ENCODE measurements at places on chromosomes 5 and 9.
A peak's percentile ranks its signal among the peaks of the same experiment; 100 is the strongest.

- DNase-seq = no peak
Observed at GRCh38 chr9:83312537-83312936, 225.7 kb downstream of the FRMD3 start.

GRCh38 chr5:36839489-36840476, 36.8 kb upstream of the NIPBL start:
- DNase-seq = no peak

GRCh38 chr5:133050521-133050920, 1.3 kb upstream of the HSPA4 start:
- no peak for DNase-seq

DNA sequence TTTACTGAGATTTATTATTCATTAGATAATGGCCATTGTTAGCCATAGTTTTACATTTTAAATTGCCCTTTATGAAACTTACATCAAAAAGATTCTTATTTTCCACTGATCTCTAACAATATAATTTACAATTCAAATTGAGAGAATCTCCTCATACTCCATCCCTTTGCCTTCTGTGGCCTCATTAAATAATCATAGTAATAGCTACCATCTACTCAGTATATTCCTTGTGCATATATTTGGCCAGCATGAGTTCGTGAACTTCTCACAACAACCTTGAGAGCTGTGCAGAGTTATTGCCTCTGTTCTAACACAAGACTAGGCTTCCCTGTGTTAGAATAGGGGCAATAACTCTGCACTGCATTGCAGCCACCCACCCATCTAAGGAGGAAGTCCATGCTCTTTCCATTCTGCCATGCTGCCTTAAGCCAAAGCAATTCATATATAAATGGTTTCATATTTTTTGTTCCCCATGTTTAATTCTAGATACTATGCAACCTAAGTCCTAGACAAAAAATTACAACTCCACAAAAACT, 99.1 kb downstream of the ADAMTSL1 start:
- no peak for DNase-seq

DNA sequence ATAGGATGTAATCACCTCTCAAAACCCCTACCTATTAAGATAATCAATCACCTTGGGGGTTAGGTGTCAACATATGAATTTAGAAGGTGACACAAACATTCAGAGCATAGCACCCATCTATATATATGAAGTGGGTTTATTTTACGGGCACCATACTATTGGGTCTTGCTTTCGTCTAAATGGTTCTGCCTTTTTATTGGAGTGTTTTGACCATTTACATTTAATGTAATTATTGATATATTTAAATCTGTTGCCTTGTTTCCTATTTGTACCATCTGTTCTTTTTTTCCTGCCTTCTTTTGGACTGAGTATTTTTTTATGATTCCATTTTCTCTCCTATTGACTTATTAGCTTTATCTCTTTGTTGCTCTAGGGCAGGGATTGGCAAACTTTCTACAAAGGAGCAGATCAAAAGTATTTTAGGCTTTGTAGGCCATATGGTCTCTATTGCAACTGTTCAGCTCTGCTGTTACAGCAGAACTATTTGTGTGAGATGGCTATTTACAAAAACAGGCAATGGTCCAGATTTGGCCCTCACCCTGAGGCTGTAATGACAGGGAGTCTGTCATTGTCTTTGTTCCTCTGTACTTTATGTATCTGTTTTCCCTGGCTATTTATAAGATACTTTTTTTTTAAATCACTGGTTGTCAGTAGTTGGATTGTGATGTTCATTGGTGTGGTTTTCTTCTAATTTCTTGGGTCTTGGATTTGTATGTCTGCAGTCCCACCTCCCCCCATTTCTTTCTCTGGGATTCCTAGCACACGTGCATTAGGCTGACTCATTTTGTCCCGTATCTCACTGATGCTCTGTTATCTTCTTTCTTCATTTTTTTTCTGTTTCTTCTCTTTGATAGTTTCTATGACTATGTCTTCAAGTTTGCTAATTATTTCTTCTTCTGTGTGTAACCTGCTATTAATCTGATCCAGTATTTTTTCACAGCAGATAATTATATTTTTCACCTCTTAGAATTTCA, 127.1 kb downstream of the DAB2IP start:
- DNase-seq = no peak

DNA sequence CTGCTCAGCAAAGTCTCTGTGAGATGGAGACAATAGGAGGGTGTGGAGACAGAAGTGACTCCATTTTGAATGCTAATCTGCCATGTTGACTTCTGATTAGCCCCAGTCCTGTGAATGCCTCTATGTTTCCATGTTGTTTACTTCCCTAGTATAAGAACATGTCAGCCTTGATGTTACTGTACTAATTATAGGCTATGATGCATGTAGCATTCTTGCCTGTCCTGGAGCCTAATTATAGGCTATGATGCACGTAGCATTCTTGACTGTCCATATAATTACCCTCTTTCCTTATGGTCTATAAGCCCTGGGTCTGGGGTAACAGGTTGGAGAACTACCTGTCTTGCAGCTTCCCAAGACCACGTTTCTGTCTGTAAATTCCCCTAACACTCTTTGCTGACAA, 353.3 kb upstream of the CLINT1 start:
- no peak for DNase-seq

DNA sequence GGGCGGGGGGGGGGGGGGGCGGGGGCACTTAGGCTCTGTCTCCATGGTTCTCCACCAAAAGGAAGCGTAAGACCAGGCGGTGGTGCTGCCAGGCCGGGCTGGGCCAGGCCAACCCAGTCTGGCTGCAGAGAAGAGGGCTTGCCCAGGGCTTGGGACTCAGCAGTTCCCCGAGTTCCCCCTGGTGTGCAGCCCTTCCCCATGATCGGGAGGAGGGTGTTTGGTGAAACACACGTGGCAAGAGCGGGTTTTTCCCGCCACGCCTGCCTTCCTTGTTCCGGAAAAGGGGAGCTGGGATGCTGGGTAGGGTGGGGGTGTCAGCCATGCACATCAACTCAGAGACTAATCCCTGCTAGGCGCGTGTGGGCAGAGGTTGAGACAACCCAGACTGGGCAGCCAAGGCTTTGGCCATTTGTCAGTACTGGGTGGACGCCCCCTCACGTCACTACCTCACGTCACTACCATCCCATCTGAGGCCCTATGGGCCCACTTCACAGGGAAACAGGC, 32.9 kb downstream of the PRRX2 start:
- no peak for DNase-seq

DNA sequence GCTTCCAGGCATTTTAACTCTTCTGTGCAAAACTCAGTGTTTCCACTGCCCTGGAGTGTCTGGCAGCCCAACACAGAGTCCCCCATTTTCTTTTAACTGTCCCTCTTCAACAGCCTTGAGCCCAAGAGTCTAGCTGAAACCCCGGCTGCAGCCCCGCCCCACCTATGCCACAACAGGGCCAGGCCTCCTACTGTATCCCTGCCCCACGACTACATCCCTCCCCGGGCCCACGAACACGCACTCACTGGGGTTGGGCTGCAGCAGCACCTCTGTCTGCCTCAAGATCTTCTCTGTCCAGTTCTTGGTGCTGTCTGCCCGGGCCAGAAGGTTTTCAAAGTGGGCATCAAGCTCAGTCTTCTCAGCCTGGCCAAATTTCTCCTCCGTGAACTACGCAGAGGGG, 6.1 kb downstream of the SH3GLB2 start:
- no peak for DNase-seq

DNA sequence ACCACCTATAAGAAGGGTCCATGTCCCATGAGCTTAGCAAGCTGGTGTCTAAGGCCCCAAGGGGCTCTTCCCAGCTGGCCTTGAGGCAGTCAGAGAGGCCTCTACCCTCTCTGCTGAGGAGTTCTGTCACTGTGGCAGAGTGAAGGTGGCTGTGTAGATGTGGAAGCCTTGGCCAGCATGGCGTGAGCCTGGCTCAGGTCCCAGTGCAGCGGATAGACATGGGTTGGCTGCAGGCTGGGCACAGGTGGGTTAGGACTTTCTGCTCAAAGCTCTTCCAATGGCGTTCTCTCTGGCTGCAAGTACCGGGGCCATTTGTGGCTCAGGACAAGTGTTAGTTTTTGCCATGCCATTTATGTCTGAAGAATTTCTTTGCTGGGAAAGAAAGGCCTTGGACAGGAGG, 47.3 kb downstream of the JADE2 start:
- no peak for DNase-seq

GRCh38 chr5:7881091-7881490, 12.1 kb downstream of the MTRR start:
- no peak for DNase-seq

GRCh38 chr9:105714020-105714331, 19.6 kb downstream of the TMEM38B start:
- DNase-seq = no peak

GRCh38 chr9:27276193-27277030, 20.5 kb downstream of the EQTN start:
- peak; percentile 58 for DNase-seq

DNA sequence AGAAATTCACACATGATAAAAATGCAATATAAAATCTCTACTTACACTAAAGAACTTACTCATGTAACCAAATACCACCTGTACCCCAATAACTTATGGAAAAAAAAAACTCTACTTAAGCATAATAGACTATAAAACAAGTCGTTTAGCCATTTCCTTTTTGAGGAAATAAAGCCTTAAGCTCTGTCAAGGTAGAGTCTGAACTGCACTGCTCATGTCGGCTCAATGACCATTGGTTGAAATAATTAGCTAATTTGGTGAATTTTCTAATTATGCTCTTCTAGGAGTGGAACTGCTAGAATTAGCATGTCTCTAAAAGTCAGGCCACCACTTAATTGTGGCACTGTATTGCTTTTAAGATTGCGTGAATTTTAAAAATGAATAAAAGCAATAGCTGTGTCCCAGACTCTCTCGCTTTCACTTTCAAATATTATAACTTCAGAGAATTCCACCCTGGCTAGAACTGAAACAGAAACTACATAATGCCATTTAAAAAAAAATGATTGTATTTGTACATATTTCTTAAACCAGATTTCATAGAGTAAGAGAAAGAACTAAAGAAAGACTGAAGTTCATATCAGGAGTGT, 113.0 kb upstream of the PCA3 start:
- no peak for DNase-seq

DNA sequence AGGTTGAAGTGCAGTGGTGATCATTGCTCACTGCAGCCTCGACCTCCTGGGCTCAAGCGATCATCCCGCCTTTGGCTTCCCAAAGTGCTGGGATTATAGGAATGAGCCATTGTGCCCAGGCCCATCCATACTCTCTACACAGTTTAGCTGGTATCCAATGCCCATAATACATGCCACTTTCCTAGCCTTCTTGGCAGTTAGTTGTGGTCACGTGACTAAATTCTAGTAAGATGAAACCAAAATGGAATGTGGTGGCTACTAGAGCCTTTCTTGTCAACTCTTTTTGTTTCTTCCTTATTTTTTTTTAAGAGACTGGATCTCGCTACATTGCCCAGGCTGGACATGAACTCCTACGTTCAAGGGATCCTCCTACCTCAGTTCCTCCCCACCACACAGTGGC, 15.3 kb upstream of the KIF27 start:
- DNase-seq = no peak

- no peak for DNase-seq
Observed at GRCh38 chr5:68458416-68459021, 243.0 kb downstream of the PIK3R1 start.

DNA sequence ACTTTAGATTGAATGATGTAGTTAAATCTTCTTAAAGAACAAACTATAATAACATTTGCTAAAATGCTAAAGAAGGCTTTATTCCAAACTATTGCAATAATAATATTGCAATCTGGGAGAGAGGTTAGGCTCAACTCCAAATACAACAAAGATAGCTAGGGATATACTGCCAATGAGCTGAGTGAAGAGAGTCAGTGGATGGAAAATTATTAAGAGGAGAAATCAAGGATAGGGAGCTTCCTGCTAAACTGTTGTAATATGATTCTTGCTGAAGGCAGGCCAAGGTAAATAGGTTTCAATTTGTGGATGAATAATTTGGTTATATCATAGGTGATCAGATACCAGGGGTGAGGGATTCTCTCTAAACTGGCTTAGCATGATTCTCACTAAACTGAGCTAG, 1651.5 kb downstream of the EFNA5 start:
- DNase-seq = no peak

DNA sequence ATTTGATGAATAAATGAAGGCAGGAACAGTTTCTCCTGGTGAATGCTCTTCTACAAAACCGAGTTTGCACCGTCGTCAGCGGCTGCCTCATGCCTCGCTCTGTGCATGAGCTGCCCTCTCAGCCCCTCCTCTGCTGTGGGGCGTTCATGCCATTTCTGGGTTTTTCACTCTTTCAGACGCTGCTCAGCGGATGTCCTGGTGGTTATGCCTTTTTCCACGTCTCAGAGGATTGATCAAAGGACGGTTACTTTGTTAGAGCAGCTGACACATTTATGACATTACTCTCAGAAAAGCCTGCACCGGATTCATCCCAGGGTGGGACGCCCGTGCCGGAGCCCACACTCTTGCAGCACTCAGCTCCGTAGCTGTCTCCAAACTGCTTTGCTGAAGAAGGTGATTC, 195.9 kb upstream of the PPP1R26 start:
- no peak for DNase-seq

- DNase-seq = peak; percentile 85
Observed at GRCh38 chr9:115717711-115718173, 435.8 kb upstream of the PAPPA start.

- no peak for DNase-seq
Observed at GRCh38 chr9:128633601-128634000, 23.0 kb downstream of the DYNC2I2 start.

DNA sequence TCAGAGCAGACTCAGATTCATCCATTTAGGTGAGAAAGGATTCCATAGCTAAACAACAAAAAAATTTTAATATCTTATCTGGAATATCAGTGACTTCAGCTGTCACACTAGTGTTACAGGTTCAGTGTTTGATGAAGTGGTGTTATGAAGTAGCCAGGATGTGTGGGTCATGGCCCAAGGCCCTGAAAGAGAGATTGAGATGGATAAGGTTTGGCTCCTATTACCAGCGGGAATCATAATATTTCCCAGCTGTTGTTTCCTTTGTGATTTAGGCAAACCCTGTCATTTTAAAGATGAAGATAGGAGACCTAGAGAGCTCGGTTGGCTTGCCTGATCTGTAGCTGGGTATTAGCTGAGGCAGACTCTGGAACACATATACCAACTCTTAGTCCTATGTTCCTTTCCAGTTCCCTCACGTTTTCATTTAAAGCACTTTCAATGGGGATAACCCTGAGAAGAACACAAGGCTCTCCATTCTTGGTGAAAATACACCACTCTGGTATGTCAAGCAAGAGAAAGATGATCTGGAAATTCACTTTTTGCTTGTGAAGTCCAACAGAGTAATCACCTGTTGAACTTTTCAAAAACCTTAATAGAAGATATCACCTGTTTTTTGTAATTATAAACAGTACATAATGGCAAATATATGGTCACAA, 54.8 kb downstream of the SV2C start:
- DNase-seq = no peak

DNA sequence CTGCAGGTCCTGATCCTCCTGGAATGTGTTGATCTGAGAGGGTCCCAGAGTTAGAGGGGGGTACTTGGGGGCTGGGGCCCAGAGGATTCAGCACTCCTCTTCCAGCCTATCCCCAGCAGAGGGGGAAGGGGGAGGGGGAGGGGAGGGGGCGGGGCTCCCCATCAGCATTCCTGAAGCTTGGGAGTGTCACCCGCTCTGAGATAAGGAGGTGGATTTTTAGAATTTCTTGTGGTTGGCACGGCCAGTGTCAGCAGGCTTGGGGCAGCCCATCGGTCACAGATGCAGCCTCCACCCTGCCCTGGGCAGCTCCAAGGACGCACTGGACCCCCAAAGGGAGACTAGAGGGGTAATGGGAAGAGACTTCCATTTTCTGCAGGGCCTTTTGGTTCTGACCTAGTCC, 5.3 kb downstream of the FGF18 start:
- DNase-seq = no peak

- DNase-seq = no peak
Observed at GRCh38 chr9:129063061-129063460, 17.9 kb upstream of the DOLPP1 start.

All from renal cortical epithelial cell (primary cell).